ENCODE measurements at places on chromosomes 6 and 20.

- no peak for DNase-seq
These were observed 13.1 kb downstream of the GABRR1 start for GRCh38 chr6:89204096-89204495.

DNA sequence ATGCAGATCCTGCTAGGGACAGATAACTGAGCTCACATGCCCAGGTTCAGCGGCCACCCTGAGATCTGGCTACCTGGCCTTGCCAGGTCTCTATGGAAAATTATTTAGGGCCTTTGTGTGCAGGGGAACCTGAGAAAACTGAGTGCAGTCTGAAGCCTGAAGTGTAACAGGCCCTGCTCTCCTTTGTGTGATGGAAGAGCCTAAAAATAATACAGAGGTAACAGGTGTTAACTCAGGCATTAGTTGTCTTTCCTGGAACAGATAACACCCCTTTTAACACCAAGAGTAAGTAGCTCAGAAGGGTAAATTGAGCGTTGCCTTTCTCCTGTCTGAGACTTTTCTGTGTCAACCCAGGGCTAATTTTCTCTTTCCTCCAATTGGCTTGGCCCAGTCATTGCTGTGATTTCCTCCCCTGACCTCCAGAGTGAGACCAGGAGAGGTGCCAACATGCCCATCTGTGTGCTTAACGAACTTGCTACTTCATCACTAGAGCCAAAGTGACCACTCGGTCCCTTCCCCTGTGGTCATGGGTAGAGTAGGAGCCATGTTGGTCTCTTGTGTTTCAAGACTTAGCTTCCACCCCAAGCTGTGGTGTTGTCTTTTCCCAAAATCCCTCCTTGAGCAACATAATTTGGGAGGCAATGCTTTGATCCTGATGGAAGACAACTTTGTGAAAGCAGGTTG, 304.4 kb upstream of the JAG1 start:
- no peak for DNase-seq

DNA sequence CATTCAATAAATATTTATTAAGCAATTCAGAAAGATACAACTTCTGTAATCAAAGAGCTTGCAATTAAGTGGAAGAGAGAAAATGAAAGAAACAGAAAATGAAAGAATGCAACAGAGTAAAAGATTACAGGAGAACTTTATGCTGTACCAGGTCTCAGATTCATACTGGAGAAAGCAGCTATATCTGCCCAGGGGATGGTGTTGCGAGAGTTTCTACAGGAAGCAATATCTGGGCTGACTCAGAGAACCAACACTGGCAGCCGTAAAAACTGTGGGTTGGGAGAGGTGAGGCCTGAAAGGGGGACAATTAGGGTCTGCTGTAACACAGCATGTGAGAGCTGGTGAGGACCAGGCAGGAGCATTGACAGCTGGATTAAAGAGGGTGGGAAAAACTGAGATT, 256.7 kb upstream of the TCF21 start:
- no peak for DNase-seq

DNA sequence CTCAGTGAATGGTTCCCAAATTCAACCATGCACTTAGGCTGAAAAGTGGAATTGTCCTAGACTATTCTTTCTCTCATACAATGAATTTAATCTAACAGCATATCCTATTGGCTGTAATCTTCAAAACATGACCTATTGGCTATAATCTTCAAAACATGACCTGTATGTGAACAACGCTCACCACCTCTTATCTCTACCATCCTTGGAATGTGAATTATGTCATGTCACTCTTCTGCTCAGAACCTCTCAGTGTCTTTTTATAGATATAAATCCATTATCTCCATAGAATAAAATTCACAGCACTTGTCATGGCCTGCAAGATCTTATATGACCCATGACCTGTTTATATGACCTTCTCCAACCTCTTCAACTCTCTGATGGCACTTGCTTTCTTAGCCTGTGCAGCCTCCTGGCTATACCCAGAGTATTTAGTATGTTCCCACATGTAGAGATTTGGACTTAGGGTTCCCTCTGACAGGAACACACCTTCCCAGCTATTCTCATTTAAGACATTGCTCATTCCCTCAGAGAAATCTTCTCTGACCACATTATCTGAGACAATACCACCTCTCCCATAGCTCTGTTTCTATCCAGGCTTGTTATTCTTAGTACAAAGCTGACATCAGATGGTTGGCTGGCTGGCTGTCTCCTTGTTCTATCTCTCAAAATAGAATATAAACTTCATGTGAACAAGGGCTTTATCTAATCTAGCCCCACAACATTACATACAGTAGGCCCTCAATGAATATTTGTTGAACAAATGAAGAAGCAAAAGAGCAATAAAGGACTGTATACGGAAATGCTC, 275.0 kb upstream of the PREP start:
- no peak for DNase-seq

- peak; percentile 90 for DNase-seq
These were observed 782 bp downstream of the MAP3K5 start for GRCh38 chr6:136791296-136792094.

DNA sequence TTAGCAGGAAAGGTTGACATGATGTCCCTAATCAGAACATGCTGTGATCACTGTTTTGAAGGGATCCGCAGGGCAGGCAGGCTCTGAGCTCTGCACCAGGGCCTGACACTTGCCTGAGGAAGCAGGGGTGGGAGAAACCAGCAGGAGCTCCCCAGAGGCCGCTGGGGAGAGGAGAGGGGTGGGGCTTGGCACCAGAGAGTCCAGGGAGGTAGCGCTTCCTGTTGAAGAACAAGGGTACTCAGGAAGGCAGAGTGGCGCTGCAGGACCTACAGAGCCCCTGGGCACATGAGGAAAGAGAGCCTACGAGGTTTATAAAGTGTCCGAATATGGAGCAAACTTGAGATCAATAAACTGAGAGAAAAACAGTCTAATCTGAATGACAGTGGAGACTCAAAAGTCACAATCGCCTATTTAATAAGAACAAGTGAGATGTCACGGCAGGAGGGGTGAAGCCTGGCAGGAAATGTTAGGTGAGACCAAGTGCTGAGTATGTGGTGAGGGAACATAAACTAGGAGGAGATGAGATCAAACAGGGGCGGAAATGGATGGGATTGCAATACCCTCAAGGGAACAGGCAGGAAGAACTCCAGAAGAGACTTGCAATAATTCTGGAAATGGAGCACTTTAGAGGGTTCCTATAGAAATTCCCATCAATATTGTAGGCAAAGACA, 5.8 kb upstream of the TBXT start:
- no peak for DNase-seq

GRCh38 chr20:4740774-4741431, 19.2 kb downstream of the PRND start:
- no peak for DNase-seq

GRCh38 chr6:6704103-6705060, 115.9 kb downstream of the LY86 start:
- no peak for DNase-seq

DNA sequence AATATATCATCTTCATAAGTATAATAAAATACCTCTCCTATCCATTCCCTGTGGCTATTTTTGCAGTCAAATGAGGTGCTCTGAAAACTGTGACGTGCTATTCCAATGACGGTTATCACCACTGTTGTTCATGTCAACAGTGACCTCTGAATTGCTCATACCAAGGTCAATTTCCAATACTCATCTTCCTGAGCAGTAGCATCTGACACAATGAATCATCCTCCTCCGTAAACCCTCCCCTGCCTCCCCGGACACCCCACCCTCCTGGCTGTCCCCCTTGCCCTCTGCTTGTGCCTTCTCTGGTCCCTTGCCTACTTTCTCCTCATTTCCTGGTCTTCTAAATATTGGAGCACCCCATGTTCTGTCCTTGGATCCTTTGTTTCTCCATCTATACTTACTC, 77.7 kb upstream of the SLC22A23 start:
- no peak for DNase-seq

- no peak for DNase-seq
These were observed 31.0 kb upstream of the PSMF1 start for GRCh38 chr20:1087311-1087905.

GRCh38 chr20:61924858-61925554, 140.7 kb downstream of the TAF4 start:
- peak; percentile 31 for DNase-seq

- no peak for DNase-seq
These were observed 234.5 kb downstream of the LY86 start for GRCh38 chr6:6823030-6823429.

GRCh38 chr6:166613027-166613426, 14.0 kb downstream of the RPS6KA2 start:
- no peak for DNase-seq

DNA sequence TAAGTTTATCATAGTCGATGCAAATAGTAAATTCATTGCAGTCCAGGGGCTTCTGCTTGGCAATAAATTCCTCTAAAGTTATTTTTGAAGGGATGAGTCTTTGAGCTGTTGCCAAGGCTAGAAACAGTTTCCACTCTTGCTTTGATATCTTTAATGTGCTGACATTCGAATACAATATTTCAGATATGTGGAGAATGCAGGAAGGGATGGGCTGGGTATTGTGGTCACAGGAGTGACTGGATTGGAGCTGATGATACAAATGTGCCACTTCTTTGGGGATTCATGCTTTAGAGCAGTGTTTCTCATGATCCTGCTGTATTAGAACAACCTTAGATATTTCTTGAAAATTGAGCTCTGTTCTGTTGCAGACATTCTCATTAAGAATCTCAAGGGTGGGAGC, 139.0 kb downstream of the PRDM13 start:
- no peak for DNase-seq

DNA sequence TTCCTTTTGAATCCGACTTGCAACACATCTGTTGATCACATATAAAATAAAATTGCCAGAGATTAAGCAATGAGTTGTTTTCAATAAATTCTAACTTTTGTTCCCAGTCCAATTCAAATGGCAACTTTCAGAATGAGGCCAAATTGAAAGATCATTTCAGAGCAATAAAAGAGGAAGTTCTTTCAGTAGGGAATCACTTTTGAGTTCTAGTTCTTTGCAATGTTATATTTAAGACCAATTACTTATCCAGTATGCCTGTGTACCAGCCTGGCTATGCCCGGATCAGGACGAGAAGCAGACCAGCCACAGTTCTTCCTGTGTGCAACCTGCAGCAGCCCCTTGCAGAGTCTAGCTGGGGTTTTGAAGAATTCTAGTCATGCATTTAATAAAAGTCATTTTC, 232.5 kb downstream of the BTBD9 start:
- no peak for DNase-seq

DNA sequence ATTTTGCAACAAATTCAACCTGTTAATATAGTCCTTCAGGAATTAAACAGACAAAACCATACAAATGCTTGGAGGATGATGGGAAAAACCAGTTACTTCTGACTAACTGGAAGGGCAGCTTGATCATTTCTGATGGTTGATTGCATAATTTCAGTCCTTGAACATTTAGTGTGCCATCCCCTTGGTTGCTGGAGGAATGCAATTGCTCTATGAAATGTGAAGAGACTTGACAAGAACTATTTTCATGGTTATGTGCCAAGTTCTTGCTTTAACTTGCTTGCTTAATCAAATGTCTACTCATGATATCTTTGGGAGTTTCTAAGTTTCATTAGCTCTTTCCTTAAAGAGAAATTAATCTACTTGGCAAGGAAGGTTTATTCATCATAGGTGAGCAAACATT, 45.2 kb downstream of the ANKEF1 start:
- no peak for DNase-seq

DNA sequence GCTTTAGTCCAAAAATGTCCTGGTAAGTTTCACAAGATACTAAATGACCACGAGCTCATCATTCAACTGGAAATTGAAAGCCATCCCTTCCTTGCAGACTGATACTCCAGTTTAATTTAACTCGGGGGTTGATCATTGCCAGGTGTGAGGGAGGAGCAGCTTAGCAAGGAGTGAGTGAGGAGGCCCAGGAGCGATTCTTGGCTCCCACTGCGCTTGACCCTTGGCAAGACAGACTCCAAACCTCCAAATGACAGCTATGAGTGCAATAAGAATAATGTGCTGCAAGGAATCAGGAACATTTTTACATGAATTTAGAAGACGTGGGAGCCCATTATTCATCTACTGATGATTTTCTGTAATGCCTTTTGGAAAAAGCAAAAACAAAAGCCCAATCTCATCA, 64.9 kb downstream of the LAMA4 start:
- no peak for DNase-seq

DNA sequence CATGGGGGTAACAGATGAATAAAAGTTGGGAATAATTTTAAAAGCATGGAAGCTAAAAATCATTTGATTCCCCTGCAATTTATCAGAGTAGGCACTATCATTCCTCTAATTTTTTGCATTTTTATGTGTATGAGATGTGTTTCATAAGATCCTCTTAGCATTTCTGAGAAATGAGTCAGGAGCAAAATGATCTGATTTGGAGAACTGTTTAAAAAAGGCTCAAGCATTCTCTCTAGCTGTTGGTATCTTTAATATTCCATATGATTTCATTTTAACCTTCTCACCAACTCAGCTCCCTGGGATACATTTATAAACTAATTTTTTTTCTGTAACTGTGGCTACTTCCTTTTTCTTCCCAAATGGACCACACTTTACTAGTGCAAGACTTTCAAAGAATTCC, 60.9 kb downstream of the MCHR2 start:
- DNase-seq = no peak

DNA sequence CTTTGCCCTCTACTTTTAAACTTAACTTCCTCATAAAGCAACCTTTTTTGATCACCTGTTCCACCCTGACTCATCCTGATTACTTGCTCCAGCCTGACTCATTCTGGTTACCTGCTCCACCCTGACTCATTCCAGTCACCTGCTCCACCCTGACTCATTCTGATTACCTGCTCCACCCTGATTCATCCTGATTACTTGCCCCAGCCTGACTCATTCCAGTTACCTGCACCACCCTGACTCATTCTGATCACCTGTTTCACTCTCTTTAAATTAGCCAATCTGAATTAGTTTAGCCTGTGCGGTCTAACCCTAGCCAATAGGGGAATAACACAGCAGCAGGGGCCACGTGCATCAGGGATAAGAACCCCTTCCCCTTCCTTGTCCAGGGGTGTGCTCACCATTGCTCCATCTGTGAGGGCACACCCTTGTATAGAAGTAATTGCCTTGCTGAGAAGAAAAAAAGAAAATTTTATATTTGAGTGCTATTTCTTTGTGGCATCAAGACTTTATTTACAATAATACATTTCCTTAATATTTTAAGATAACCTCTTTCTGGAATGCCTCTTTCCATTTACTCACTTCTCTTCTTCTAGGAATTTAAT, 17.9 kb downstream of the HLA-G start:
- no peak for DNase-seq

Data from Right ventricle myocardium inferior (tissue), 1 donor.